ENCODE measurements at places on chromosomes 2 and 18.

GRCh38 chr18:25455646-25456045 is 103.7 kb upstream of the ZNF521 start:
- no peak for DNase-seq

DNA sequence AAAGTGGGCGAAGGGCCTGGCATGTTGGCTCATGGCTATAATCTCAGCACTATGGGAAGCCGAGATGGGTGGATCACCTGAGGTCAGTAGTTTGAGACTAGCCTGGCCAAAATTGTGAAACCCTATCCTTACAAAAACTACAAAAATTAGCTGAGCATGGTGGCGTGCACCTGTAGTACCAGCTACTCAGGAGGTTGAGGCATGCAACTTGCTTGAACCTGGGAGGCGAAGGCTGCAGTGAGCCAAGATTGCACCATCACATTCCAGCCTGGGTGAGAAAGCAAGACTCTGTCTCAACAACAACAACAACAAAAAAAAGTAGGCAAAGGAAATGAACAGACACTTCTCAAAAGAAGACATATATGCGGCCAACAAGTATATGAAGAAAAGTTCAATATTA is 196.5 kb downstream of the RAB3GAP1 start:
- no peak for DNase-seq

DNA sequence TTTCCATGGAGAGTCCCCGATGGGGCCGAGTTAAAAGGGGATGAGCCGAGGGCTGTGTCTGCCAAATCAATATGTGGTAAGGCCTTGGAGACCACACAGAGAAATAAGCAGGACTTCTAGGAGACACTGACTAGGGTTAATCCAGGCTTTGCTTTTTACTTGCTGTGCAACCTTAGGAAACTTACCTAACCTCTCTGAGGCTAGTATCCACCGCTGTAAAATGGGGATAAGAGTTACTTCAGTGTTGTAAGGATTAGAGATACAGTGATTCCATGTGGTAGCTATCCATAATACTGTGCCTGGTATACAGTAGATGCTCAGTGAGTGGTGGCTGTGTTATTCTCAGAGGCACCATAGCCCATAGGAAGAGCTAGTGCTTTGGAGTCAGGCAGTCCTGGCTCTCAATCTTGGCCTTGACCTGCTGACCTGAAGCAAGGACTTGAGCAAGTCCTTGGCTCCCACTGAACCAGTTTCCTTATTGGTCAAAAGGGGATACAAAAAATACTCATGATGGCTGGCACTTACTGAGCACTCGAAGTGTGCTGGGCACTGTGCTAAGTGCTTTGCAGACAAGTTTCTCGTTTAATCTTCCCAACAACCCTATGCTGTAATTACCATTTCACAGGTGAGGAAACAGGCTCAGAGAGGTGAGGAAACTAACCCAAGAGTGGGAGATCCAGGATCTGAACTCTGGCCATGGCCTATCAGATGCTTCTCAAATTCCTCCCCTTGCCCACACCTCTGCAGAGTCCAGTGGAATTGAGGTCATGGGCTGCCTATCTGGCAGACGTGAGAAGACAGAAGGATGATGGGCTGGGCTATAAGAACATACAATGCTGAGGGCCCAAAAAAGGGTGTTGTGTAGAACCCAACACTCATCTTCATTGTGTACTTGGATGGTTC is 12.0 kb upstream of the DES start:
- DNase-seq, result no peak

- DNase-seq, result no peak
Measured at GRCh38 chr2:9793156-9793917, 49.9 kb upstream of the TAF1B start.

DNA sequence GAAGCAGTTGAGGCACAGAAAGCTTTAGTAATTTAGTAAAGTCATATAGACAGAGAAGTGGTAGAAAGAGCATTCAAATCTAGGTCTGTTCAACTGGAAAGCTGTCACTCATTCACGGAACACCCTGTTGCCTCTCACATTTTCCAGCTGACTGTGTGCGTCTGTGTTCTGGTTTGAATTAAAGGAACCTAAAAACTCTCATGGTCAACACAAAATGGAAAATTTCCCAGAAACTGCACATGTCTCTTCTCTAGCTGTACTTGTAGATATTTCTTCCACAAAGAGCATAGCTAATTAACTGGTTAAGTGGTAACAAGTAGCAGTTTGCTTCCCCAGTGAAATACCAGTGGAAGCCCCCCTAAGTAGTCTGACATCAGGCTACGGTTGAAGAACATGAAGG is 390.8 kb downstream of the TGIF1 start:
- no peak for DNase-seq

GRCh38 chr2:75582840-75583239 is 22.1 kb upstream of the EVA1A start:
- DNase-seq, result no peak

- DNase-seq, result no peak
Measured at GRCh38 chr2:236561874-236562273, 7.8 kb upstream of the ACKR3 start.

- peak; percentile 58 for DNase-seq
Measured at GRCh38 chr2:46657042-46657504, 177.7 kb downstream of the TMEM247 start.

GRCh38 chr2:69762513-69763494 is 20.9 kb downstream of the ANXA4 start:
- peak; percentile 96 for DNase-seq

GRCh38 chr2:190881598-190882410 is 1.2 kb downstream of the GLS start:
- DNase-seq, result peak; percentile 71

DNA sequence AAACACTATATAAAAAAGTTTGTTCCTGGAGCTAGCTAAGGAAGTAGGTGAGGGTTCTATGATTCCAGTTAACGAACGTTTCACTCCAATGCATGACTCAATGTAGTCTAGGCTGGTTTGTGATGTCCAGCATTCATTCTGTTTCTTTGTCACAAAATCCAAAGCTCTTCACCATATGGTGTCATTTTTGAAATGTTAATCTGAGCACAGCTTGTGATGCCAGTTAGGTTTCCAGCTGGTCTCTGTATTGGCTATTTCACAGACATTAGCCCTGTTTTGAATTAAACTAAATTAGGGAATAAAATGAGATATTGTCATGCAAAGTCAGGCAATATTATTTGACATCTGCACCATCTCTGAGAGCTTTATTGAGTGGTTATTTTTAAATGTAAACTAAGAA is 159.4 kb downstream of the RBM43 start:
- DNase-seq, result no peak

DNA sequence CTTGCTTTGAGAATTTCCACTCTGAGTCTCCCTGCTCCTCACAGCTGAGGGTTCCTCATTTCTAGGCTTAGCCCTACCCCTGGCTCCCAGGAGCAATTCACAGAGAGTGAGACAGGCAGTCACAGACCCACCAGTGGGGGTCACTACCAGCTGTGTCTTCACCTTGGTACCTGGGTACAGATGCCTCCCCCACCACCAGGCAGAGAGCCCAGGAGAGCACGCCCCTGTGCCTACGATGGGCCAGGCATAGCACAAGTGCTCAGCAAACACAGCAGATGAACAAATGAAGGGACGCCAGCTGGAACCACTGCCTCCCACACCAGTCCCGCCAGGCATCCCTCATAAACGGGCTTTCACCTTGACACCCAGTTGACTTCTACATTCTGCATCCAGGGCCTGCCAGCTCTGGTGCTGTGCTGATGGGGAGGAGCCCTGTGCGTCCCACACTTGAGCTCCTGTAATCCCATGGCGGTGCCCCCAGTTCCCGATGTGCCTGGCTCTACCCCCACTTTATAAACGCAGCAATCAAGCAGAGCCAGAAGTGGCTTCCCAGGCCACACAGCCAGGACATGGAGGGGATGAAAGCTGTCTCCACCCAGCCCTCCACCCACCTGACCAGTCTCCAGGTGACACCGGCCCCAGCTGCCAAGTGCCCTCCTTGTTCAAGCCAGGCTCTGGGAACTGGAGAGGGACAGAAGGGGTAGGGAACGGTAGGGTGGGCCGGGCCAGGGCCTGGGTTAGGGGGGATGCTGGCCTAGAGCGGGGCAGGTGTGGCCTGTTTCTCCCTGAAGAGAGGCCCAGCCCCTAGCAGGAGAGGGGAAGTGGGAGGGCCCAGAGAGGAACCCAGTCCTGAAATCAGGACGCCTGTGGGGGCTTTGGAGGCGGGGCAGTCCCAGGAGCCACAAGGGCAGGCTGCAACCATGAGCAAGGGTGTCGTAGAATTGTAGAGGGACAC is 42.5 kb downstream of the SCTR start:
- DNase-seq, result no peak

DNA sequence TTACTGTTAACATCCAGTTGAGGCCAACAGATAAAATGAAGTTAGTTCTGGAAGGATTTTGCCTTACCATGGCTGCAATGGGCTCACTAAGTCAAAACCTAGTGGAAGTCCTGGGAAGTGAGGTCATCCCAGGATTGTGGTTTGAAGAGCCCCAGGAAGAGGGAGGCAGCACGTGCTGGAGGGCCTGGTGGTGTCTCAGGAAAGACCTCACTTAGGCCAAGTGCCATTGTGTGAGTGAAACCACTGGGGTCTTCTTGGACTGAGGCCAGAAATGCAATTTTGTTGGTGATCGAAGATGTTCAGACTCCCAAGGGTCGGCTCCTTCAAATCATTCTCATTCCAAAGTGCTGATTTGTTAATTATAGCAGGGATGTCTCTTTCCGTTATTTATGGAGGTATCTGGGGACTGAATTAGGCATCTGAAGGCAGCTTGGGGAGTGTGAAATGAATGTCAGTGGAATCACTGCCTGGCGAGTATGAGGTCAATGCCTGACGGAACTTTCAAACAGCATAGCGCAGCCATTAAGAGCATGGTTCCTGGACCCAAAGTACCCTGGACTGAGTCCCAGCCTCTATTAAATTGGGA is 60.0 kb downstream of the IL1R2 start:
- DNase-seq, result no peak

DNA sequence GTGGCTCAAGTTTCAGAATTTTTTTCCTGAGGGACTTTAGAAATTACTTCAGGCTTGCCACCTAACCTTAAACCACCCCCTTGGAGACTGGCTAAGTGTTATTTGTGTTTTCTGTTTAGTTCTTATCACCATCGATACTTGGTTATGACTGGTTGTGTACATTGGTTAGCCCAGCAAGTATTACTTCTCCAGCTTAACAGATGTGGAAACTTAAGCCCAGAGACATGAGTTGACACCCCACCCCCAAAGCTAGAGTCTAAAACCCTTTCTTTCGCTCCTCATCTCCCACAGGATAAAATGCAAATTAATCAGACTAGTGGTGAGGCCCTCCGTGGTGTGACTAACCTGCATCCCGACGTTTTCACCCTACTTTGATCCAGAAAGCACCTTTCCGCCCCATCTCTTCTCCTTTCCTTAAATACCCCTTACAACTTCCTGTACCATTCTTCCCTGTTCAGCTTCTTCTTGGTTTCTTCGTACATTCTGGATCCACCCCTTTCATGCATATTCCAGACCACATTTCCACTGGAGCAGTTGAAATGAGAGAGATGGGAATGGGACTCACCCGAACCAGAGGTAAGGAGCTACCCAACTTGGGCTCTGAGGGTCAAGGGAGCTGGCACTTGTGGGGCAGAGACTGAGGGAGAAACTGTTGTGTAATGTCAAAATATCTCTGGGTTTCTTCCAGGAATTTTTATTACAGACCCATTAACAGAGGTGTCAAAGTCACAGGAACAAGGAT is 819 bp upstream of the MAP3K2 start:
- no peak for DNase-seq

GRCh38 chr2:71897836-71898235 is 249.8 kb downstream of the CYP26B1 start:
- no peak for DNase-seq

DNA sequence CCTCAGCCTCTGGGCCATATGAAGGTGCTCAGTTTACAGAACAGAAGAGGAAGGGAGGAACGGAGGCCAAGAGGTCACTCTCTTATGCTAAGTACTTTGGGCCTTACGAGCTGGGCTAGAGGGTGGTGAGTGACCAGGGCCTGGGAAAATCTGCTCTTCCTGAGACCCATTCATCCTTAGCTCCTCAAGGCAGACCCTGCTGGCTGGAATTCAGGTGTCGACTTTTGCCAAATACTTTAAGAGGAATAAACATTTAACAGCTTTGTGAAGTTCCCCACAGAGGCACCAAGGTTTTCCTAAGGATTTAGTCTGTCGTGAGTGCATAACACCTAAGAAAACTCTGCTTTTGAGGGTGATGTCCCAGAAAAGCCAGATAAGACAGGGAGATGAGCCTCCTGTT is 129.7 kb upstream of the SIX2 start:
- DNase-seq, result no peak

DNA sequence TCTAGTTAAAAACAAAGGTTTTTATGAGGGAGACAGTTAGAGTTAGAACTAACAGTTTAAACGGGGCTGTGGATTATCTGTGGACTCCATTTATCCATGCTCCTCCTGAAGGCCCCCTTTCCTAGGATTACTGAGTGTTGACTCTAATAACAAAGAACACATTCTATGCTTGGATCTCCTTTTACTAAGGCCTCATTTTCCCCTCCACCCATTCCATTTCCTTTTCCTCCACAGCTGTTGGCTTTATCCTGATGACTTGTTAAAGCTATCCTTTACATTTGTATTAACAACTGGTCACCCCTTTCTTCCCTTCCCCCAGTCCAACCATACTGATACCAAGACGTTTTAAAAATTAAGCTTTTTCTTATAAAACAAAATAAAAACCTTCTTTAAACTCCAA is 220.6 kb downstream of the SRBD1 start:
- no peak for DNase-seq

GRCh38 chr2:85577063-85577385 is 362 bp upstream of the VAMP8 start:
- DNase-seq, result no peak

DNA sequence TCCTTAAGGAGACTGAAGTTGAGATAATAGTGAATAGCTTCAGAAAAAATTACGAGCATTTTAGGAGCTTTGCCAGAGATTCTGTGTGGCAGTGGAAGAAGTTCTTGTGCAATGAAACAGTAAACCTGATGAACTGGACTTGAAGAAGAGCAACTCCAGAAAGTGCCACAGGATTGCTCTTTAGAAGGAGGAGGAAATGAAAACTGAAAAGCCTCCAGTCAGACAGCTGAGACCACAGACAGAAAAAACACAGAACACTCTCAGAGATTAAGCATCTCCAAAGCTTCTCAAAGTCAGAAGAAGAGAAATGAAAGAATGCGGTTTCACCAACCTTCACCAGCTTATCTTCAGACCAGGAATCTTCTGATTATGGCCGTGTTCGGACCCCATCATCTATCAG is 329.7 kb upstream of the CNTNAP5 start:
- DNase-seq, result no peak

DNA sequence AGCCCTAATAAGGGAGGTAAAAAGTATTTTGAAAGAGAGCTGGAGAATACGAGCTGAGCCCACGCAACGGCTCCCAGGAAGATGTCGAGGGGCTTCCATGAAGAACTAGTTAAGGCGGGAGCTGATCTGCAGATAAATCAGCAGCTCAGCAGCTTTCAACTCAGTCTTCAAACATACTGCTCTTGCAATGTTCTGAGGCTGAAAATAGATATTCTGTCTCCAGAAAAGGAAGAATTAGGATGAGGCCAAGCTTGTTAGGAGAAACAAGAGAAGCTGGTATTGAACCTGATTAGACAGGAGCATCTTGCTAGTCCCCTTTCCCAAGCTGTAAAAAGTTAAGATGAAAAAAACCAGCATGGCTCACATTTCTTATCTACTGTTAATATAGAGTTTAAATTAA is 91.1 kb downstream of the AFF3 start:
- no peak for DNase-seq

- no peak for DNase-seq
Measured at GRCh38 chr2:106139238-106139935, 54.7 kb downstream of the UXS1 start.

GRCh38 chr2:26363323-26363722 is 16.7 kb upstream of the ADGRF3 start:
- DNase-seq, result no peak

- no peak for DNase-seq
Measured at GRCh38 chr2:42872721-42873120, 80.3 kb upstream of the HAAO start.

- no peak for DNase-seq
Measured at GRCh38 chr2:30756971-30757370, 50.3 kb downstream of the CAPN13 start.

All from suppressor macrophage (primary cell).